ENCODE measurements at places on chromosomes 1 and 21.

- no peak for DNase-seq
Measured at GRCh38 chr1:85267313-85267712, 7.9 kb upstream of the C1orf52 start.

DNA sequence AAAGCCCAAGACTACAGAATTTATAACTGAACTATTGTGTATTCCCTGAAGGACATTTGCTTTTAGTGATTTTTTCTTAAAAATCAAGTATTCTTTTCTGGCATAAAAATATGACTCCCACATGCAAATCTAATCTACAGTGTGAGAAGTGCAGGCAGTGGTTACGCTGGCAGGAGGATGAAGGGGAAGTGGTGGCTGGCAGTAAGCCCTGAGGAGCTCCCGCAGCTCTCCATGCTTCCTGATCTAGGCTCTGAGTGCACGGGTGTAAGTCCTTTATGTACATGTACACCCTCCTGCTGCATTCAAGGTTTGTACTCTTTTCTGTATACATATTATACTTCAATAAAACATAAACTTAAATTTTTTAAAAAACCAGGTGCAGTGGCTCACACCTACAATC lies 67.5 kb upstream of the PRDX6 start:
- DNase-seq: no peak

DNA sequence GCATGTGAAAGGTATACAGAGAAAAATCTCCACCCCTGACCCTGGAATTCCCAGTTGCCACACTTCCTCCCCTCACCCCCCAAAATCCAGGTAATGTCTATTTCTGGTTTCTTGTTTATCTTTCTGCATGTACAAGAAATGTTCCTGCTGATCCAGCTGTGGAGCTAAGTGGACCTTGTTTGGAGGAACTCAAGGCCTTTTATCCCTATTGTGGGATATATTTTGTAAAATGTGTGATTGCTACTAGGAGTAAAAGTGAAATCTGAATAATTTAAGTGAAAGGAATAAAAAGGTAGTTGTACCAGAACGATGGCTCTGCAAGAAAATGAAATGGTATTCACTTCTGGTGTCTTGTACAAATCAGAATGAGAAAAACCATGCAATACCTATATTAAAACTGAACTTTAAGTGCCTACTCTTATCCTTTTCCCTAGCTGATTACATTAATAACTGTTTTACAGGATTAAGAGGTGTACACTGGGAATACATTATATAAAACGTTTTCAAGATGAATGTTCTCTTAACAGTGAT lies 3.0 kb downstream of the SPEN start:
- no peak for DNase-seq

DNA sequence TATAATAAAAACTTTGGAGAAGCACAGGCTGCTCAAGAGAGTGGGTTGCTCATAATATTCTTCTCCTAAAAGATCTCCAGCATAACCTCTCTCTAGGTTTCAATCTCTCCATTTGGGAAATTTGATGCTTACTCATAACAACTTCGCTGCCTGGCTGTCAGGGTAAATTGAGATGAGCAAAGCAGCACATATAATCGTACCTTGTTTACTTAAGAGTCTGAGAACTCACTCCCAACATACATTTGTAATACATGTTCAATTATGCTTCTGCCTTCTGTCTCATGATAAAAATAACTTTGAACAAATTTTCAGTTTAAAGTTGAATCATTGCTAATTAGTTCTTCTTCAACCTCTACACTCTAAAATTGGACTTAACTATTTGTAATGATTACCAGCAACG lies 68.9 kb downstream of the DUSP10 start:
- DNase-seq: no peak

DNA sequence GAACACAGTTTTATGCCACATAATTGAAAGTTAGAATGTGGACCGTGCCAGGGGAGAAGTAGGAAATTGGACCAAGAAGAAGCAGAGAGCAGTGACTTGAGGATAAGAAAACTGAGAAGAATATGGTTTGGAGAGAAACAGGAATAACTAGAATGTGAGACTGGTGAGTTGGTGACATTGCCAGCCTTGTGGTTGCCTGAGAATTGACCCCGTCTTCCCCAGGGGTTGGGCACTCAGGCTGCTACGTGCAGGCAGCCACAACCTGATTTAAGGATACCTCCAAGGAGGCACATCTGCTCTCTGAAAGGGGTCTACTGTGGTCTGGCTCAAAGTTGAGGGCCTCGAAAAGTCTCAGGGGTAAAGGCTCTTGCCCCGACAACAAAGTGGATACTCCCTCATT lies 112.1 kb upstream of the ARTN start:
- DNase-seq: no peak

GRCh38 chr21:46421191-46421750 lies 37.4 kb upstream of the DIP2A start:
- DNase-seq: no peak

DNA sequence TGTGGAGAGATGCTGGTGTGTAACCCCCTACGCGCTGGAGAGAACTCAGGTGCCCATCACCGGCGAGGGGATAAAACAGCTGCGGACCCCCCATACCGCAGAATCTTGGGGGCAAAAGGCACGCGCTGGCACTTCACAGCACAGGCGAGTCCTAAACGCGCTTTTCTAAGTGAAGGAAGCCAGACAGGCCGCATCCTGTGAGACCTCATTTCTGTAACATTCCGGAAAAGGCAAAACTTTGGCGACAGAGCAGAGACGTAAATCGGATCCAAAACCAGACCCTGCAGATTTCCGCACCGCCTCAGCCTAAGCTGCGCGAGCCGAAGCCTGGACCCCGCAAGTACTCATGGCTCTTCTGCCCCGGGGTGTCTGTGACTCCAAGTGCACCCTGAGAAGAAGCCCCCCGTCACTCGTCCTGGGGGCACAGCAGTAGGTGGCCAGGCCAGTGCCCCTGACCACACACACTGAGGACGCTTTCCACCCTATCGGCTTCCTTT lies 60.9 kb downstream of the SLX9 start:
- no peak for DNase-seq

GRCh38 chr1:198234520-198235251 lies 77.9 kb downstream of the NEK7 start:
- no peak for DNase-seq

DNA sequence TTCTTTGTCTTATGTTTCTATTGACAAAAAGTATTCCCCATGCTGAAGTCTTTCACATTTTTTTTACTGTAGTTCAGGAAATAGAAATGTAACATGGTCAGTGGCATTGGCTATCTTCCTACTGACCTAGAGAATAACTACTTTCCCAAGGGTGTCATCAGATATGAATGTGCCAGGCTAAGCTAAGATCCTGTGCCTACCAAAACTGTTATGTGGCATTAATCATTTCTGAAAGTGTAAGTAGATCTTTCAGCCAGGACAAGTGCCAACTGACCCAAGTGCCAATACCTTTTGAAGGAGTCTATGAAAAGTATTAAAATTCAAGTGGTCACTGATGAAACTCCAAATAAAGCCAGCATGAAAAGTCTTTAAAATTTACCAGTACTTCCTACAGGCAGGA lies 165.3 kb downstream of the TNFSF18 start:
- no peak for DNase-seq

DNA sequence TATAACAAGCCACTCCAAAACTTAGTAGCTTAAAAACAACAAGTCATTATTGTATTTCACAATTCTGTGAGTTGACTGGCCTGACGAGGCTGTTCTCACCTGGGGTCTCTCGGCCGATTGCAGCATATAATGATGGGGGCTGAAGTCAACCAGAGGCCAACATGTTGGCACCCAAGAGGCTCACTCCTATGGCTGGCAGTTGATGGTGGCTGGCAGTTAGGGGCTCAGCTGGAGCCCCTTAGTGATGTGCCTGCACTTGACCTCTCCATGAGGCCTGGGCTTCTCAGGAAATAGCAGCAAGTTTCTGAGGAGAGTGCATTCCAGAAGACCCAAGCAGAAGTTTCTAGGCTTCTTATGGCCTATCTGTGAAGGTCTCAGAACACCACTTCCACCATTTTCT lies 459.4 kb downstream of the NPHP4 start:
- no peak for DNase-seq

- DNase-seq: no peak
Measured at GRCh38 chr21:16022921-16023320, 293.1 kb downstream of the USP25 start.

GRCh38 chr21:45132841-45133573 lies 58.6 kb downstream of the ADARB1 start:
- DNase-seq: no peak

- DNase-seq: no peak
Measured at GRCh38 chr1:36411674-36412648, 14.3 kb upstream of the LSM10 start.

DNA sequence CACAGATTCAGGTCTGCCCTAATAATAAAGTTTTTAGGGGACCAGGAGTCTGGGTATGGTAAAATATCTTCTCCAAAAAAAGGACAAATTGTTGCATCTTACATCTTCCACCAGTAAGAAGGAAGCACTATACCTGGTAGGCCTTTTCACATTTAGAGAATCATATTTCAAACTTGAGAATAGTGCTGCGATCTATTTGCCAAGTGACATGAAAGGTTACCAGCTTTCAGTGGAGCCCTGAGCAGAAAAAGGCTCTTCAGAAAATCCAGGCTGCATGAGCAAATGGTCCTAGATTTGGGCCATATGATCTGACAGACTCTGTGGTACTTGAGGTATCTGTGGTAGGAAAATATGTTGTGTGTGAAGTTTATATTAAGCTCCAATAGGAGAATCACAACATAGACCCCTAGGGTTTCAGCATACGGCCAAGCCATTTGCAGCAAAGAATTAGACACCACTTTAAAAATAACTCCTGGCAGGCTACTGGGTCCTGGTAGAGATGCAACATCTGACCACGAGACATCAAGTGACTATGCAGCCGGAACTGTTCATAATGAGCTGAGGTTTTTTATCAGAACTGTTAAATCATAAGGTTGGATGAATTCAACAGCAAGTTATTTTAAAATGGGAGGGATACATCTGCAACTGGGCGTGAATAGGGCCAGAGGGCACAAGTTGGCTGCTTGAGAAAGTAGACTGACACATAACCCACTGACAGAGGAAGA lies 38.6 kb upstream of the CCDC190 start:
- DNase-seq: no peak

- DNase-seq: no peak
Measured at GRCh38 chr1:208183977-208184911, 59.9 kb downstream of the PLXNA2 start.

DNA sequence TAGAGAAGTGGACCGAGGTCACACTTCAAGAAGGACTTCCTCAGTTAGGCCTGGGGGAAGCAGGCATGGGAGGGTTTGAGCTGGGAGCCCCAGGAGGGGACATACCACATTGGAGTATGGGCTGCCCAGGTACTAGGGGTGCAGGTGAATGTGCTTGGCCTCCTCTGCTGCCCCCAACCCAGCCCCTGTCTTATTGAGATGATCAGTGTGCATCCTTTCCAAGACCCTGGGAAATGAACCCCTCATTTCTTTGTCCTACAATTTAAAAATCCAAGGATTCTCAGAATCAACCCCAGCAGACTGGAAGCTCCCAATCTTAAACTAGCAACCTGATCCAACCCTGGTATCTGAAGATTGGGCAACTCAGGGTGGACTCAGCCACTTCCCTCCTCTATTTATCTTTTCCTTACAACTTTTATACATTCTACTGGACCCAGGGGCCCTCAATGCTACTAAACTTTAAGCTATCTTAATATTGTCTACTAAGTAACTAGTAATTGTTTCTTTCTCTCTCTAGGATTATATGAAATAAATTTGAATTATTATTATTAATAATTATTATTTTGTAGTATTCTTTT lies 9.1 kb downstream of the MEX3A start:
- no peak for DNase-seq

GRCh38 chr1:155173478-155174323 lies at the start of gene TRIM46:
TSS of gene TRIM46 (plus strand) at chr1:155173849. CDS start at chr1:155173967, 118 bp downstream.
- DNase-seq: no peak

DNA sequence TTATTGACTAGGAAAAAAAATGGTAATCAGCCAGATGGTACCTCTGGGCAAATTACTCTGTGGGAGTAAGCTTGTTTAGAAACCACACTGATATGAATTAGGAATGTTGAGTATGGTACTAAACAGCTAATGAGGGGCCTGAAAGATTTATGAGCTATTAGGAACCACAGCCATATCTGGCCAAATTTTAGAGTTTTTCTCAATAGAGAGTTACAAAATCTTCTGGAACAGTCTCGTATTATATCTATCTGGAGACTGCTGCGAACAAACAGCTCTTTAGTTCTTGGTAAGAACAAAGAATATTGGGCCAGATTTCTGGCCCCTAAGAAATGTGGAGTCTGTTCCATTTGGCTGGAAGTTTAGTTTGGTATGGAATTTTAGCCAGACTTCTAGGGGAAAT lies 4.9 kb upstream of the PODN start:
- no peak for DNase-seq

DNA sequence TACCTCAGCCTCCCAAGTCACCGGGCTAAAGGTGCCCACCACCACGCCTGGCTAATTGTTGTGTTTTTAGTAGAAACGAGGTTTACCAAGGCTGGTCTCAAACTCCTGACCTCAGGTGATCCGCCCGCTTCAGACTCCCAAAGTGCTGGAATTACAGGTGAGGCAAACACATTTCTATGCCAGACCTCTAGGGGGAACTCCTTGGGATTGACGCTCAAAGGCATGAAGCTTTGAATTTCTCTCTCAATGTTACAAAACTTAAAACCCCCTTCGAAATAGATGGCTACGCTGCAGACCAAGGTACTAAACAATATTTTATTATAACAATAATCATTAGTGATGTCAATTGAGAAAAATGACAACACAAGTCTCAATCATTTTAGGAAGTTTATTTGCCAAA lies 330.0 kb downstream of the SETD4 start:
- no peak for DNase-seq

- no peak for DNase-seq
Measured at GRCh38 chr21:42285569-42286245, 29.5 kb downstream of the TFF3 start.

DNA sequence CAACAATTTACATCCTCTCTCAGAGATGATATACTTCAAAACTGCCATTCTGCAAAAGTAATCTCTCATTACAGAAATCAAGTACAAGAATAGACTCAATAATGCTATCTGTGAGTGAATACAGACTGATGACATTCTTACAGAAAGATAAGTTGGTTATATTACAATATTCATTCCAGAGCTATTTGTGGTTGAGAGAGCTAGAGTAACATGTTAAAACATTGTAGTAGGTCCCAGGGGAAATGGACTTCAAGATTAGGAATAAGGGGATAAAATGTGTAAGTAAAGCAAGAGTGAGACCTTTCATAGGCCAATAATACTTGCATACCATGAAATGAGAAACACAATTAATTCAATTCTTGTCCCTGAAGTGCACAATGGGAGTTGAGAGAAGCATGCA lies 1.5 kb downstream of the F13B start:
- DNase-seq: no peak

- no peak for DNase-seq
Measured at GRCh38 chr21:34698270-34699015, 29.6 kb downstream of the CLIC6 start.

GRCh38 chr21:16455526-16455925 lies 725.7 kb downstream of the USP25 start:
- no peak for DNase-seq

All from GM12864 (cell line).